ENCODE measurements at places on chromosomes 6 and 20. TPM values are rescaled to one million over a fixed set of nuclear protein-coding genes. Genes with fewer than 3 reads are reported as not detected.

DNA sequence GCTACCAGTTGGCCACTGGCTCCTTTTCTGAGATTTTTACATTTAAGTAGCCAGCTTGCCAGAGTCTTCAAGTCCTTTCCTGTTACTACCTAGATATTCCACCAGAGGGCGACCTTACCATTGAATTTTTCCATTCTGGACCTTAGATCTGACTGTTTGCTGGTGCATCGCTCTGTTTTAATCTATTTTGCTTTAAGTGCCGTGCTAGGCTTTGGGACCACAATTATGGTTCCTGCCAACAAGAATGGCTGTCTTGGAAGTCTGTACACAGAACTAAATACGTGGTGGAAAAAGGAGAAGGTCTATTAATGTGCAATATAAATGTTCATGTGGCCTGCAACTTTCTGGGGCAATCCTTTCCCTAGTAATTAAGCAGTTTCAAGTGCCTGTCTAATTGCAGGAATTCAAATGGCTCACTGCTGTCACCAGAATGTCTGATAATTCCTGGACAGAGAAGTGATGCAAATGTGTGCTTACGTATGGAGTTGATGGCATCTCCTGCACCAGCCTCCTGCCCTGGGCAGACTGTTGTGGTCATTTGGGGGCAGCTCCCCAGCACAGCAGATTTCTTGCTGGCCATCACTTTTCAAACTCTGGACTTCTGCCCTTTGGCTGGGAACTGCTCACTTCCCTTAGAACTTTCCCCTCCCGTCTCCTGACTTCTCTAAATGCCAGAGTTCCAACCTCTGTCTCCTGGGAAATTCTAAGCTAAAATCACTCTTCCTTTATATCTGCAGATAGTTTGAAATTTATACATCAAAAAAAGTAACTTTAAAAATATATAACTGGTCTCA, 5.6 kb upstream of the HLA-DOA start:
- H3K4me3 ChIP-seq = no peak overlapping the region
- no peaks in the 10 kb centered on the region for H3K27me3 ChIP-seq
- H3K27ac ChIP-seq = no peak overlapping the region

- DNase-seq = peak; percentile 5
- H3K4me3 ChIP-seq = no peak overlapping the region
- H3K27ac ChIP-seq = no peak overlapping the region
- no peaks in the 10 kb centered on the region for H3K27me3 ChIP-seq
- H3K4me1 ChIP-seq = peaks cover 19% of the 10 kb centered on the region
Measured at GRCh38 chr6:24497254-24497970, 2.6 kb downstream of the ALDH5A1 start.

DNA sequence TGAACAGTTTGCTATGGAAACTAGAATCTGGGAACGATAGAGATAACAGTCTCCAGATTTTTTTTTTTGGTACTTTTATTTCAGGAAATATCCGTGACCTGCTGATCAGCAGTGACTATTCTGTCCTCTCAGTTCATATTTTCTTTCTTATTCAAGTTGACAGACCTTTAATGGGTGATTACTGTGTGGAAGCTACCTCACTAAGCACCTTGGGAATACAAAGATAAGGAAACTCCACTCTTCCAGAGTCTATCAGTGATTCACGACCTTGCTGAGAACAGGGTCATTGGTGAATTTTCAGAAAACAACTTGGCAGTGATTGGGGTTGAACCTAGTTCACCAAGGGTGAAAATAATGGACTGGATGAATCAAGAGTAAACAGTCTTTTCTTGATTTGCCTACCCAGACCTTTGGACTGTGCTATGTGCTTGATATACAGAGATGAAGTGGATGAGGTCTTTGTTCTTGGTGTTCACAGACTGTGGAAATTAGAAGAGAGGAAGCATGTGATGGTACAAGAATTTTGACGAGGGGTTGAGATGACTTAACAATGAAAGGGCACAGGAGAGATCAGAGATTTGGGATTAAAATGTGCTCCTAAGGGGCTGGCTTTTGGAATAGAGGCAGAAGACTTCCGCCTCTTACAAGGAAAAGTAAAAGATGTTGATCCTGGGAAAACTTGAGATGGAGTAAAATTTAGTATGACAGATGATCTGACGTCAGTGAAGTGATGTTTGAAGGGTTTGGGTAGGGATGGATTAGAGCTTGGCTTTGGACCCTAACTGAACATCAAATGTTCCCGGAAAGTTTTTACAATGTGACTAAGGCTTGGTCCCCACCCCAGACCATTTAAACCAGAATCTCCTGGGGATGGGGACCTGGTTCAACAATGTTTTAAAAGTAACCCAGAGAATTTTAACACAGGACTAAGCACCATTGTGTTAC, 1.2 kb downstream of the KAT14 start:
- H3K27ac ChIP-seq = peak overlapping the region; percentile 83
- DNase-seq = no peak
- H3K4me1 ChIP-seq = peaks cover 24% of the 10 kb centered on the region

GRCh38 chr6:104789770-104790190, 69.9 kb downstream of the HACE1 start:
- H3K27ac ChIP-seq = no peak overlapping the region
- DNase-seq = peak; percentile 41
- no peak overlapping the region for H3K4me3 ChIP-seq
- H3K27me3 ChIP-seq = no peaks in the 10 kb centered on the region
- peaks cover 18% of the 10 kb centered on the region for H3K4me1 ChIP-seq

GRCh38 chr6:51118792-51119191, 300.1 kb downstream of the TFAP2B start:
- H3K4me1 ChIP-seq = no peaks in the 10 kb centered on the region
- no peaks in the 10 kb centered on the region for H3K36me3 ChIP-seq
- DNase-seq = no peak
- H3K27me3 ChIP-seq = no peaks in the 10 kb centered on the region
- H3K4me3 ChIP-seq = no peak overlapping the region
- H3K27ac ChIP-seq = no peak overlapping the region

- H3K4me1 ChIP-seq = peaks cover 70% of the 10 kb centered on the region
- H3K4me3 ChIP-seq = peak overlapping the region; percentile 27
- H3K27me3 ChIP-seq = no peaks in the 10 kb centered on the region
- no peak for DNase-seq
Measured at GRCh38 chr6:166333172-166333995, 9.0 kb downstream of the SFT2D1 start.

DNA sequence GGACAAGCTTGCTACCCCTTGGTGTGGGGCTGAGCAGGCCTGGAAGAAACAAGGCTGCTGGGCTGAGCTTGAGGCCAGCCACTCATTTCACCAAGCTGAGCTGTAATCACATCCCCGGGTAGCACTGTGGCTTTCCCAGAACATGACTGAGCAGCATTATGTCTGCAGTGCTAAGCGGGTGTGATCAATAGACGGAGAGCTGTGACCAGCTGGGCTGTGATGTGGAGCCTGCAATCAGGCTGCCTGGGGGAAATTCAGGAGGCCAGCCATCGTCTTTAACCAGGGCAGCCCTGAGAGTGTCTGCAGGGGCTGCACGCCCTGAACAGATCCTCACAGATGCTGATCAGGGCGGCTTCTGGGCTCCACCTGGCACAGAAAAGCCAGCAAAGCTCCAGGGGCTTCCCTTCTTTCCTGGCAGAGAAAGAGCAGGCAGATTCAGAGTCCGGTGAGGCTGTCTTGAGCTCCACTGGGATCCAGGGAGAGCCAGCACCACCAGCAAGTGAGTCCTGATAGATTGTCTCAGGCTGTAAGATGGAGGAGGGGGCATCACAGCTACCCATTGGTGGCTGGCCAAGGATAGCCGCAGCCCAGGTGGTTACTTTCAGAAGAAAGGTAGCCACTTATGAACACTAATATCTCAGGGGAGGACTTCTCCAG, 165.9 kb downstream of the NRN1 start:
- H3K27me3 ChIP-seq = no peaks in the 10 kb centered on the region
- DNase-seq = no peak
- H3K27ac ChIP-seq = no peak overlapping the region
- H3K4me1 ChIP-seq = no peaks in the 10 kb centered on the region

DNA sequence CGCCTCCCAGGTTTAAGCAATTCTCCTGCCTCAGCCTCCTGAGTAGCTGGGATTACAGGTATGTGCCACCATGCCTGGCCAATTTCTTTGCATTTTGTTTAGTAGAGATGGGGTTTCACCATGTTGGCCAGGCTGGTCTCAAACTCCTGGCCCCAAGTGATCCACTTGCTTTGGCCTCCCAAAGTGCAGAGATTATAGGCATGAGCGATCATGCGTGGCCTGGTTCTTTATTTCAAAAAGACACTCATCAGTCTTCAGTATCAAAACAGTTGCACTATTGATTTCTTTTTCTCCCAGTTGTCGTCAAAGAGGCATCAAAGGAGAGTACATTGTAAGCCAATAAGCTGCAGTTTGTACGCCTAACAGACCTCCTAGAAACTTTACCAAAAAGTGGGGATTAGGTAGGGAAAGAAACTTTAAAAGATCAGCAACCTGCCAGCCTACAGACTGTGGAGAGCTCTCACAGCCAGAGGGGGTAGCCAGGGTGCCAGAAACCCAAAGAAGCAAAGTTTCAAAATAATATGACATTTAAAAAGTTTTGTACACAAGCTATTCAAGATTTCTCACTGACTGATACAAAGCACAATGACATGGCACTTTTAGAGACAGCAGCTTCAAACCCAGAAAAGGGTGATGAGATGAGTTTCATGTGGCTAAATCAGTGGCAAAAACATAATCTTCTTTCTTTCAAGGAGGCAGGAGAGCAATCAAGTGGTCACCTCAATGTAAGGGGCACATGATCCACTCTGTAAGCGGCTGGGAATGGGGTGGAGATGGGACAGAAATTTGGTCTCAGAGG, 83.0 kb upstream of the RALY start:
- H3K27me3 ChIP-seq = no peaks in the 10 kb centered on the region
- no peak overlapping the region for H3K27ac ChIP-seq
- no peak for DNase-seq
- H3K4me3 ChIP-seq = no peak overlapping the region

DNA sequence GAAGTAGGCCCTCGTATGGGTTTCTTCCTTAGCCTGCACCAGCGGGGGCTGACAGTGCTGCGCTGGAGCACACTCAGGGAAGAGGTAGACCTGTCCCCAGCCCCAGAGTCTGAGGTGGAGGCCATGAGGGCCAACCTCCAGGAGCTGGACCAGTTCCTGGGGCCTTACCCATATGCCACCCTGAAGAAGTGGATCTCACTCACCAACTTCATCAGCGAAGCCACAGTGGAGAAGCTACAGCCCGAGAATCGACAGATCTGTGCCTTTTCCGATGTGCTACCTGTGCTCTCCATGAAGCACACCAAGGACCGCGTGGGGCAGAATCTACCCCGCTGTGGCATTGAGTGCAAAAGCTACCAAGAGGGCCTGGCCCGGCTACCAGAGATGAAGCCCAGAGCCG, 3.8 kb downstream of the AAR2 start:
- H3K27ac ChIP-seq = no peak overlapping the region
- DNase-seq = no peak
- peaks cover 40% of the 10 kb centered on the region for H3K36me3 ChIP-seq

DNA sequence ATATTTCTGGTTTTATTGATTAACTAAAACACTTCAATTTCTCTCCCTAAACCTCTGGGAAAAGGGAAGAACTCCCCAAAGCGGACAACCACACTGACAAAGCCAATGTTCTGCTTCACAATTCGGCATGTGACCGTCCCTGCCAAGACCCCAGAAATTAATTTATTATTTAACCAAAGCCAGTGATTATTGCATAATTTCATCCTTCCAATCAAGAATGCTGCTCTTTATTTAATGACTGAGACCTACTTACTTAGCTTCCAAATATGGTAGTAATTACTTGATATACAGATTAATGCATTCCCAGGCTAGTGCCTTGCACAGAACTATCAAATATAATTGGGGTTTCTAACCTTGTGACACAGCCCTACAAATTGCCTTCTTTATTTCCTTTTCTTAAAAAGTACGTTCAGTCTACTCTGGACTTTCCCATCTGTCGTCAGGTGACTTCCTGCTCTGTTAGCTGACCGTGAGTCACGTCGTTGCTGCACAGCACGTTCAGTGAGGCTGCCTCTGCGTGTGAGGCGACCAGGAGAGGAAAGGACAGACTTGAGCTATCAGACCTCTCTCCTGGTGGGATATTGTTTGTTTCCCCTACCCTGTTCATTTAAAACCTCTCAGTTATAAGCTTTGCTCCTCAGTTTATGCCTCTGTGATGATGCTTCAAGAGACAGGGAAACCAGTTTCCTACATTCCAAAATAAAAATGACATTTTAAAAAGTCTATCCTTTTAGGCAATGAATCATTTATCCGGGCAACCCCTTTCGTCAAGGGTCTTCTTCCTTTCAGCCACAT, 55.7 kb upstream of the TNFAIP3 start:
- H3K27ac ChIP-seq = peak overlapping the region; percentile 35
- H3K4me3 ChIP-seq = peak overlapping the region; percentile 21
- no peaks in the 10 kb centered on the region for H3K36me3 ChIP-seq
- DNase-seq = peak; percentile 75
- peaks cover 26% of the 10 kb centered on the region for H3K4me1 ChIP-seq
- H3K27me3 ChIP-seq = no peaks in the 10 kb centered on the region

DNA sequence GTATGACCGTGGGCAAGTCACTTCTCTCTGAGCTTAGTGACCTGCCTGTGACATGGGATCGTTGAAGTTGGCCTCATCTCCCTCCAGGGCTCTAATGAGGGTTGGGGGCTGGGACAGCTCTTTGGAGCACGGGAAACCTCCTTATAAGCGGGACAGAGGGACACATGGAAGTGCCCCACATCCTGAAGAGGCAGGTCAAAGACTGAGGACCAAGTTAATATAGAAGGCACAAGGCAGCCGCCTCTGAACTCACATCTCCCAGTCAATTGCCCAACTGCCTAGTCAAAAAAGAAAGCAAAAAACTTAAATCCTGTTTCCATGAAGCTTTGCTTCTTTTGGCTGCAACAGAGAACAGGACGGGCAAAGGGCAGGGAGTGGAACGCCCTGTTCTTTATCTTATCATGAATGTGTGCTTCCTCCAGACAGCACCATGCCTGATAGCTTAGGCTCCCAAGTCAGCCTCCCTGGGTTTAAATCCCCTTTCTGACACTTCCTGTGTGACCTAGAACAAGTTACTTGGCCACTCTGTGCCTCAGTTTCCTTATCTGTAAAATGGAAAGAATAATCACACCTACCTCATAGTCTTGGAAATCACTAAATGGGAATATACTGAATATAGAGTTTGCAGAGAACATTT, 27.1 kb downstream of the LBP start:
- no peaks in the 10 kb centered on the region for H3K36me3 ChIP-seq
- H3K4me1 ChIP-seq = no peaks in the 10 kb centered on the region
- H3K27me3 ChIP-seq = no peaks in the 10 kb centered on the region
- no peak overlapping the region for H3K4me3 ChIP-seq
- H3K27ac ChIP-seq = no peak overlapping the region

DNA sequence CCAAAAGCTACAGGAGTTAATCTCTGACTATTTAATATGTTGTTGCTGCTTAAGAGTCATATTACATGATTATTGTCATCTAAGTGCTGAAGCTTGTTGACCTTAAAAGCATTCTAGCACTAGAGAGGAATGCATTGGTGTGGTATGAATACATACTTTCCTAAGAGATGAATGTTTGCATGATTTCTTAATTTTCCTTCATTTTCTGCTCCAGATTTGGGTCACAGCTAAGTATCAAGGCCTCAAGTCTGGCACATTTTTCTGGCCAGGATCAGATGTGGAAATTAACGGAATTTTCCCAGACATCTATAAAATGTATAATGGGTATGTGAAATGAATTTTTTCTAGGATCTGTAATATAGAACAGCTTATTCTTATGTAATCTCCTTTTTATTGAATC, 53.6 kb downstream of the ENPP1 start:
- no peaks in the 10 kb centered on the region for H3K27me3 ChIP-seq
- DNase-seq = no peak
- H3K36me3 ChIP-seq = no peaks in the 10 kb centered on the region
- no peak overlapping the region for H3K4me3 ChIP-seq
- H3K4me1 ChIP-seq = no peaks in the 10 kb centered on the region
- H3K27ac ChIP-seq = no peak overlapping the region

The CALHM5 gene
- total RNA-seq = not detected

The TGM3 gene
- not detected for total RNA-seq

The EMILIN3 gene
- total RNA-seq = not detected

The MAN1A1 gene
- 36.9 TPM for total RNA-seq
